ENCODE measurements at places on chromosomes 1 and 21. TPM values are rescaled to one million over a fixed set of nuclear protein-coding genes. Genes with fewer than 3 reads are reported as not detected.
A peak's percentile ranks its signal among the peaks of the same experiment; 100 is the strongest.

GRCh38 chr1:34460193-34460592 is 283.5 kb downstream of the C1orf94 start:
- peak; percentile 34 for DNase-seq

GRCh38 chr1:119141020-119141424 is 569 bp upstream of the WARS2 start:
- peak; percentile 8 for DNase-seq

DNA sequence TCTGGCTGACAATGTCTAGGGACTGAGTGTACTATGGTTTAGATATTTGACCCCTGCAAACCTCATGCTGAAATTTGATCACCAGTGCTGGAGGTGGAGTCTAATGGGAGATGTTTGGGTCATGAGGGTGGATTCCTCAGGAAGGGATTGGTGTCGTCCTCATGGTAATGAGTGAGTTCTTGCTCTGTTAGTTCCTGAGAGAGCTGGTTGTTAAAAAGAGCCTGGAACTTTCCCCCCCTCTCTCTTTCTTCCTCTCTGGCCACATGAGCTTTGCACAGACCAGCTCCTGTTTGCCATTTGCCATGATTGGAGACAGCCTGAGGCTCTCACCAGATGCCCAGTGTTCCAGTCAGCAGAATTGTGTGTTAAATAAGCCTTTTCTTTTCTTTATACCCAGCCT is 36.6 kb upstream of the CNIH3 start:
- no peak for DNase-seq

- no peak for DNase-seq
Measured at GRCh38 chr1:23357138-23357908, 12.3 kb downstream of the ZNF436 start.

GRCh38 chr21:28704746-28705145 is 287.9 kb downstream of the LTN1 start:
- peak; percentile 8 for DNase-seq

GRCh38 chr1:246329900-246330299 is 177.2 kb downstream of the SMYD3 start:
- no peak for DNase-seq

- DNase-seq: no peak
Measured at GRCh38 chr1:75198761-75199160, 64.6 kb downstream of the LHX8 start.

DNA sequence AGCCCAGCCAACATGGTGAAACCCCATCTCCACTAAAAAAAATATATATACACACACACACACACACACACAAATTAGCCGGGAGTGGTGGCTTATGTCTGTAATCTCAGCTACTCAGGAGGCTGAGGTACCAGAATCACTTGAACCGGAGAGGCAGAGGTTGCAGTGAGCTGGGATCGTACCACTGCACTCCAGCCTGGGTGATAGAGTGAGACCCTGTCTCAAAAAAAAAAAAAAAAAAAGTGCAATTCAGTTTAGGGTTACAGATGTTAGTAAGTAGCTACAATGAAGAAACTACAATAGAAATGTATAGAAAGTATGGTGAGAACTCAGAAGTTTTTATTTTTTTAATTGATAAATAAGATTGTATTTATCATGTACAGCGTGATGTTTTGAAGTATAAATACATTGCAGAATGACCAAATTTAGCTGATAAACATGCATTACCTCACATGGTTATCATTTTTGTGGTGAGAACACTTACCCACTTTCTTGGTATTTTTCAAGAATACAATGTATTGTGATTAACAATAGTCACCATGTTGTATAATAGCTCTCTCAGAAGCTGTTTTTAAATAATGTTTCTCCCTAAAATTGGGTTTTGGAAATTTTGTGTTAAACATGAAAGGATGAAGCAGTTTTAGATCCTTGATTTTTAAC is 17.9 kb downstream of the KDM1A start:
- DNase-seq: no peak

- DNase-seq: no peak
Measured at GRCh38 chr1:212981571-212982328, 31.4 kb downstream of the VASH2 start.

- no peak for DNase-seq
Measured at GRCh38 chr1:175629318-175629694, 114.1 kb downstream of the TNR start.

DNA sequence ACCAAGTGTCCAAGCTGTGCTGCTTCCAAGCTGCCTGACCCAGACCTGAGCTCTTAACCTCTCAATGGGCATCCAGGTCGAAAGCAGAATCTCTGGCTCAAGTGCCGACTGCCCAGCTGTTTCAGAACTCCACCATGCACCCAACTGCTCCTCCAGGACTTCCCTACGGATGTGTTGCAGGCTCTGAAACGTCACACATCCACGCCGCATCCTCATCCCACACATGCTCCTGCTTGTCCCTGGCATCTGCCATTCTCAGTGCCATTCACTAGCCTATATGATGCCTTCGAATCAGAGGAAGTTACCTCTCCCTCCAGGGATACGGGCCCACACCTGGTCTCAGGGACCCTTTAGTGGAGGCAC is 11.2 kb downstream of the PDZK1IP1 start:
- no peak for DNase-seq

- DNase-seq: no peak
Measured at GRCh38 chr1:9106286-9106685, 22.6 kb downstream of the GPR157 start.

TAS1R1 gene
- total RNA-seq: not detected

ADAMTS4 gene
- total RNA-seq: 2.3 TPM

MCL1 gene
- 388 TPM for total RNA-seq

OBSCN gene
- 11.2 TPM for total RNA-seq

EDARADD gene
- 2.4 TPM for total RNA-seq

All from hepatocyte (in vitro differentiated cells).